ENCODE measurements at places on chromosomes 2 and 18.
A peak's percentile ranks its signal among the peaks of the same experiment; 100 is the strongest.

DNA sequence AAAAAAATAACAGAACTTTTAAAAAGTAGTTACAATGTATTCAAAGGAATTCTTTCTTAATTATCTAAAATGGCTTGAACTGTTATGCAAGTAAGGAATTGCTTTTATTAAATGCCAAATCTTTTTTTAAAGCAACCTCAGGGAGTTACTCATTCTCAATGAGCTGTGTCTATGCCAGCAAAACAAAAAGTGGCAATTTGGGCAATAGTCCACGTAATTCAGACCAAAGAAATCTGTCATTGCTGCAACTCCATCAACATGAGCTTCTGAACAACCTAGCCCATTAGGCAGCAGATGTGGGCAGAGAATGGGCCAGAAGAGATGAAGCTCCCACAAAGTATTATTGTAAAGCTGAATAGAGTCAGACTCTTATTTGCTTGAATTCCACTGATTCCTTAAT, 118.4 kb downstream of the ALK start:
- no peak for DNase-seq

DNA sequence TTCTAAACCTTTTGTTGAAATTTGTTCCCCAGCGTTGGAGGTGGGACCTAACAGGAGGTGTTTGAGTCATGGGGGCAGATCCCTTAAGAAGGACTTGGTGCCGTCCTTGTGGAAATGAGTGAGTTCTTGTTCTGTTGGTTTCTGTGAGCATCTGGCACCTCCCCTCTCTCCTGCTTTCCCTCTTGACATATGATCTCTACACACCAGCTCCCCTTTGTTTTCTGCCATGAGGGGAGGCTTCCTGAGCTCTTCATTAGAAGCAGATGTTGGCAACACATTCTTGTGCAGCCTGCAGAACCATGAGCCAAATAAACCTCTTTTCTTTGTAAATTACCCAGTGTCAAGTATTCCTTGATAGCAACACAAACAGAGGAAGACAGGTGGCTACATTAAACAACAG, 23.8 kb downstream of the NABP1 start:
- DNase-seq = peak; percentile 67

GRCh38 chr2:177753682-177754491, 318.7 kb downstream of the PDE11A start:
- peak; percentile 50 for DNase-seq

- DNase-seq = no peak
Measured at GRCh38 chr2:40935349-40935748, 483.5 kb upstream of the SLC8A1 start.
